ENCODE measurements at places on chromosomes 12 and 14.

DNA sequence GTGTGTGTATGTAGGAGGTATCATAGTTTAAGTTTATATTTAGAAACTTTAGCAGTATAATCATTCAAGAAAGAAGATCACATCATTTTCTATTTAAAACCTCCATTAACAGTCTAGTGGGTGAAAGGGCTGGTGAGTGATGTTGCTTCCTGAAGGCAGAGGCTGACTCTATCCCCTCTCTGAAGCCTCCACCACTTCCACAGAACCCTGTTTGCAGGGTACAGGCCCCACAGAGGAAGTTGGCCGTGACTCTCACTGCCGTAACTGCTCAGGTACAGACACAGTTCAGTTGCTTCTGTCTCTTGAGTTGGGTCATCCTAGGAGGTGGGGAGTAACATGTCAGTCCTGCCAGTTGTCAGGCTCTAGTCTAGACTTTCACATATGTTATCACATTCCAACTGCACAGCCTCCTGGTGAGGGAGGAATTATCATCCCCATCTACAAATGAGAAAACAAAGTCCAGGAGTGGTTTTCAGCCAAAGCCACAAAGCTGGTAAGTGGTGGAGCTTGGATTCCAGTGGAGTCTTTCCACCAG, 31.5 kb downstream of the CFL2 start:
- DNase-seq = peak; percentile 3

- DNase-seq = no peak
Measured at GRCh38 chr12:79645235-79645630, 45.5 kb downstream of the PAWR start.

GRCh38 chr12:106049105-106049504, 89.6 kb downstream of the NUAK1 start:
- no peak for DNase-seq

DNA sequence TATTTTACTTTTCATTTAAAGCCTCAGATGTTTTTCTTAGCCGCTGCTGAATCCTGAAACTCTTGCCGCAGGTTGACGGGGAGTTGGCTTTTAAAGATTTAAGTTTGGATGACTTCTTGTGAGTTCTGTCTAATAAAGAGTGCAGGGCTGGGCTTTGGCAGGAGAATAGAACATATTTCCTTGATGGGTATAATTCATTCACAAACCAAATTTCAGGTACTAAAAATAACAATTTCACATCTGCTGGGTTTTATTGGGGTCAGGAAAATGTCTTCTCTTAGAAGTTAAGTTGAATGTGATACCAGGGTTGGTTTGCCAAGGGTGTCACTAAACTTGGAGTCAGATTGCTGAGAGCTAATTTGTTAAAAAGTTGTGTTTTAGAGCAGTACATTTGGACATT, 9.7 kb downstream of the SP1 start:
- no peak for DNase-seq

GRCh38 chr14:73800970-73801515, 50.6 kb upstream of the PTGR2 start:
- no peak for DNase-seq

DNA sequence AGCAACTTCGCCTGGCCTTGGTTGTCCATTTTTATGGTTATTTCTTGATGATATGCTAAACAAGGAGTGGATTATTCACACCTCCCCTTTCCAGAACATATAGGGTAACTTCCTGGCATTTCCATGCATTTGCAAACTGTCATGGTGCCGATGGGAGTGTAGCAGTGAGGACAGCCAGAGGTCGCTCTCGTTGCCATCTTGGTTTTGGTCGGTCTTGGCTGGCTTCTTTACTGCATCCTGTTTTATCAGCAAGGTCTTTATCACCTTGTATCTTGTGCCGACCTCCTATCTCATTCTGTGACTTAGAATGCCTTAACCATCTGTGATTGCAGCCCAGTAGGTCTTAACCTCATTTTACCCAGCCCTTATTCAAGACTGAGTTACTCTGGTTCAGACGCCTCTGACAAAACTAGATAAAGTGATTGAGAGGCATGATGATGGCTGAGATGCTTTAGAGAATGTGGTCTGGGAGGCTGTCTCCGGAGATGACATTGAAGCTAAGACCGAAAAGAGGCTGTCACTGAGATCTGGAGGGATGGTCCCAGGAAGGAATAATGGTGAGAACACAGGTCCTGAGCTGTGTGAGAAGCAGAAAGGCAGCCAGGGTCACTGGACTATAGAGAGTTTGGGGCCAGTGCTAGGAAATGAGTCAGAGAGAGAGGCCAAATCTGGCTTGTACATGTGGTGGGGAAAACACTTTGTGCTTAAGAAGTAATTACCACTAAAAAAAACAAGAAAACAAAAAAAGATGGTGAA, 2.9 kb downstream of the GLT1D1 start:
- no peak for DNase-seq

Measured in stimulated activated CD8-positive, alpha-beta memory T cell treated with anti-CD3 and anti-CD28 coated beads, Interleukin-15, amount 100 ng/mL, for 48 hours (primary cell).